Left cardiac atrium (tissue), 4 donors: ENCODE measurements at places on chromosomes 13 and 19.

GRCh38 chr19:19224150-19224851 lies 12.5 kb downstream of the NCAN start:
- DNase-seq, result no peak

DNA sequence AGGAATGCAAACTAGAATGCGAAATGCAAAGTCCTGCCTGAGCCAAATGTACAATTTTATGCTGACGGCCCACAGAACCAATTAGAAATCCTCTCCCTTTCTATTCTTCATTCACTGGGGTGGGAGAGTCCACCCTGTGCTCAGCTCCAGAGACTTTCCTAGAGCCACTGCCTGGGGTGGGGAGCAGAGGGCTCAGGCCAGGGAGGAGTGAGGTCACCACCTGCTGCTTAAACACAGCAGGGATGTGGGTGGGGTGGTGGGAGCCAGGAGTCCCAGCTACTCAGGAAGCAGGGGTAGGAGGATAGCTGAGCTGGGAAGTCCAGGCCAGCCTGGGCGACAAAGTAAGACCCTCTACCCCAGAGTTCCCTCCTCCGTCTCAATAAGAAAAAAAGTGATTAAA lies 26.9 kb upstream of the ZNF83 start:
- DNase-seq, result no peak

GRCh38 chr19:49879243-49879963 lies 1.9 kb downstream of the TBC1D17 start:
- DNase-seq, result peak; percentile 25

DNA sequence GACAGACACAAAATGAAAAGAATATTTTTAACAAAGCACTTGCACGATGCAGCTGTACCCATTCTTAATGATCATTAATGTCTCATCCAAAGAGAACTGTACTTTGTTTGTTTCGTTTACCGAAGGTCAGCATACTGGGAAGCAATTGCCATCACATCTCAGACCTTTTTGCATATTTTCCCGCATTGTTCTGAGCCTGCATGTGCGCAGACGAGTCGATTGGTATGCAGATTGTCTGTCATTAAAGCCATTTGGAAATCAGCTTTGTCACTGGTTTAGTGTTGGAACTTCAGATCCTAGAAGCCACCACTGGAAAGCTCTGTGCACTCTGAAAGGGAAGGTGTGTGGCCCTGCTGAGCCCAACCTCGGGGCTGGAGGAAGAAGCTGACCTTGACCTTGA lies 15.6 kb downstream of the SPACA7 start:
- DNase-seq, result no peak

DNA sequence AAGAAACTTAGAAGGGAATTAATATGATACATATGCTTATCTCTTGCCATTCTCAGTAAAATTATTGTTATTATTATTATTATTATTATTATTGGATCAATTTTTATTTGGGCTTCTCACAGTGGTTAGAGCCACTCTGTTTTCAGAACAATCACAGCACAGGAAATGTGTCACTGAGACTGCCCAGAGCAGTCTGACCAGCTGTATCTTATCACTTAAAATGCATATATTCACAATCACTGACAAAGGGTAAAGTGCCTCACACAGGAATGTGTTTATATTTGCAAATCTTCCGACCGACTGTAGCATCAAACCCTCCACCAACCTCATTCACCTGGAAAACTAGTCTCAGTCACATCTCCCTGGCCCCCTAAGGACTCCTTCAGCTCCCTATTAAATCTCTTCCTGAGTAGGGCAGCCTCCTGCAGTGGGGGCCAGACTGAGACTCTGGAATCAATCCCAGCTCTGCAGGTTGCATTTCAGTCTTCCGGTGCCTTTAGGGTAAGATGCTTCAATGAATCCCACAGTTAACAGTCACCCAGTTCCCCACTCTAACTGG lies 738.3 kb upstream of the SLITRK5 start:
- no peak for DNase-seq

DNA sequence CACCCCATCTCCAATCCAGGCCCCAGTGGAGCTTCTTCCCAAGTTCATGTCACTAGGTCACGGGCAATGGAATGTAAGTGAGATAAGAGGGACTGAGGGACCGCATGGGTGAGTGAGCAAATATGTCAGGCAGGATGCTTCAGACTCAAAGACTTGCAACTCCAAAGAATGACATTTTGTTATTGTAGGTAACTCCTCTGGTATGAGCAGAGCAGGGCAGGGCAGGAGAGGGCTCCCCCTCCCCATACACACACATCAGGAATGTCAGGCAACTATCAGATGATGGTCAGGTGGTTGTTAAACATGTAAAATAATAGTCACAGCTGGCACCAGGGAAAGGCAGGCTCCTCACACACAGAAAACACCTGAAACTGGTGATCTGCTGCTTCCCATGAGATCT lies 10.6 kb downstream of the ERVV-2 start:
- no peak for DNase-seq

DNA sequence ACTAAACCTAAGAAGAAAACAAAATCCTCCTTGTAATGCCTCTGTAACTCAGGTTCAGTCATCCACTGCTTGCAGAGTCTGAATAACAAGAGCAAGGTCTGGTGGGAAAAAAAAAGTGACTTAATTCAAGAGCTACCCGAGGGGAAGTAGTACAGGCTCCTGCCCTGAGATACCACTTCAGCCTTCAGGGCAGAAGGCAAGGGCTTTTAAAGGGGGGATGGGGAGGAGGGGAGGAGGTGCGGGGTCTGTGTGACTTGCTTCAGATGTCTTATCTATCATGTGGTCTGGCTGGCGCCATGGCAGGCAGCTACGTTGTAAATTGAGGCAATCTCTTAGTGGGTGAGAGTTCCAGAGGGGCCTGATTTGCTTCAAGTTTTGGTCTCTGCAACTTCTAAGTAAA lies 66.7 kb downstream of the LRRC63 start:
- no peak for DNase-seq

DNA sequence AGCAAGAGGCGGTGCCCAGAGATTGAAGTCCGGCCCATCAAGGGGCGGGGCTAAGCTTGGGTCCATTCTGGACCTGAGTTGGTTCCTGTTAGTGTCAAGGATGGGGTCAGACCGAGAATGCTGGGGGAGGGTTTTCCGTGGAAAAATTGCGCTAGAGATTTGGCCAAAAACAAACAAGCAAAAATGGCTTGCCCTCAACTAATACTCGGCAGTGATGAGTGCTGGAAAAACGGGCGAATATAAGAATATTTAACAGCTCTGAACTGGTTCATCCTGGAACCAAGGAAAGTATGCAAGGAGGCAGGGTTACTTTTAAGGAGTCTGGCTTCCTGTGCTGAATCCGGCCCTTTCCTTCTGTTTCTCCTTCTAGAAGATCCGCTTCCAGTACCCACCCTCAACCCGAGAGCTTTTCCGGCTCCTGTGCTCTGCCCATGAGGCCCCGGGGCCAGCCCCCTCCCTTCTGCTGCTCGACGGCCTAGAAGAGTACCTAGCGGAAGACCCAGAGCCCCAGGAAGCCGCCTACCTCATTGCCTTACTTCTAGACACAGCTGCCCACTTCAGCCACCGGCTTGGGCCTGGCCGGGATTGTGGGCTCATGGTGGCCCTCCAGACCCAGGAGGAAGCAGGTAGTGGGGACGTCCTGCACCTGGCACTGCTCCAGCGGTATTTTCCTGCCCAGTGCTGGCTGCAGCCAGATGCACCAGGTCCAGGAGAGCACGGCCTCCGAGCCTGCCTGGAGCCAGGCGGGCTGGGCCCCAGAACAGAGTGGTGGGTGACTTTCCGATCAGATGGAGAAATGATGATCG lies 880 bp downstream of the SWSAP1 start:
- DNase-seq, result peak; percentile 68

DNA sequence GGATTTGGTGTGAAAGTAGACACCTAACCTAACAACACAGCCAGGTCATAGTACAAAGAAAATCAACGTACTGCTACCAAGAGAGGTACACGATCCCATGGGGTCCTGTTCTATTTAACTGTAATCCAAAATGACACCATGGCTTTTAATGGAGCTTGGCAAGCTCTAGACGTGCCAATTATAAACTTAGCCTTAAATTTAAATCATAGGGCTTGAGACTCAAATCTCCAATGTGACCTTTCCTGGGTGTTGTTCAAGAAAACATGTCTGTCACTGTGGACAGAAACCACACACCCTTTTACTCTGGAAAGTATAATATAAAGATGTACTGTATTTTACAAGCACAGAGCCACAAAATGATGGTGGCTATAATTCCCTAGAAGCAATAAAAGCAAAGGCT lies 299.3 kb downstream of the ENOX1 start:
- DNase-seq, result no peak

- no peak for DNase-seq
Observed at GRCh38 chr19:46741447-46741846, 4.4 kb upstream of the FKRP start.

DNA sequence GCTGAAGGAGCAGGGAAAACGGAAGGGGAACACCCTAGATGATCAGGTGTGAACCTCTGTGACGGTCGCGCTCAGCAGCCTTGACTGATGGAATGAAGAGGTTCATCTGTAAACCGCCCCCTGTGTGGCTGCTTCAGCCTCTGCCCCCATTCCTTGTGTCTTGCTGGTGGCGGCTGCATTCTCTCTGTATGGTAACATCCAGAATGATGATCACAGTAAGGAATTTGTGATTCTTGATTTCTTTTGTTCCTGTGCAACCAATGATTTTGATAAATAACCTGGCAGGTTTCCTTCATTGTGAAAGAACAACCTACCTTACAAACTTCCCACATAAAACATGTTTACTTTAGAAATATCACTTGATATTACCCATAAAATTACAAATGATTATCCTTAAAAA lies 118.7 kb upstream of the MCF2L start:
- no peak for DNase-seq

GRCh38 chr13:67139551-67139950 lies 90.6 kb downstream of the PCDH9 start:
- DNase-seq, result no peak

DNA sequence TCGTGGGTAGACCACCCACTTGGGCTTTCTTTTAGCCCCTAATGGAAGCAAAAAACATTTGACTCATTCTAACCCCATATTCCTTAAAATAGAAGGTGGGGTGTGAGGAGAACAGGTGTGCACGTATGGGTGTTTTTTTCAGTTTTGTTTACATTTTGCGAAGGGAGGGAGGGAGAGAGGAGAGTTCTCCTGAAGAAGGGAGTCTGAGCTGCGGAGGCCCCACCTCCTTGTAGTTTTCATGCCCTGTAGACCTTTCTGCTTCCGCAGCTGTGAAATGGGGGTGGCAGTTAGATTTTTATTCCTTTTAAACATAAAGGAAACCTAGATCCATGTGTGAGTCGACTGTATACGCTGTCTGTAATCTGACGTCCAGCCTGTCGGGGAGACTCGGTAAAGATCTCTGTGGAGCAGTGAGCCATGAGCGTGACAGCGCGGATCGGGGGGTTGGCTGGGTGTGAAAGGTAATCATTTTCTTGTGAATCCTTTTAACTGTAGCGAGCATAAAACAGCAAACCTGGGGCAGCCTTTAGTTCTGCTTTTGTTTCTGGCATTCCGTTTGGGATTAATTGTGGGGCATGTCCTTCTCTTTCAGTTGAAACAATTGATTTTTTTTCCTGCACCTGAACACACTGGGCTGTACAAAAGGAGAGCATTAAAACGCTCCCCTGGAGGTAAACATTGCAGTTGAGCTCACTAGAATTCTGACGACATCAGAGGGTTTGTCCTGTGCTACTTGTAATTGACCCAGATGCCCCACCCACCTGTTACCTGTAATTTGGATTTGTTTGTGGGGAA lies 2.3 kb downstream of the UPF1 start:
- DNase-seq, result no peak

DNA sequence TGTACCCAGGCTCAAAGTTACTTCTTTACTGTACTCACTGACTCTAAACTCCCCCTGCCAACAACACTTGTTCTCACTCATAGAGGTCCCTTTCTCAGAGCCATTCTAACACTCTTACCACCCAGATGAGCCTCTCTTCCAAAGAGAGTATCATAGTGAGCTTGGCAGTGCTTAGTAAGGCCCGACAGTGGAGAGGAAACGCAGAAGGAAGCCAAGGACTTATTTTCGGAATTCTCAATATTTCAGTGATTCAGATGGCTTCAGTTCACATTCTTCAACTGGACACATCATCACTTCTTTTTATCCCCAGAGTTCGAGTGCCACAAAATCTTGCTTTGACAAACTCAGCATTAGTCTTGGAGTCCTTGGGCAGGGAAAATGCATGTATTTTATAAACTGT lies 285.9 kb downstream of the DNAJC15 start:
- DNase-seq, result no peak
